ENCODE measurements at places on chromosomes 5 and 9.
A peak's percentile ranks its signal among the peaks of the same experiment; 100 is the strongest.

DNA sequence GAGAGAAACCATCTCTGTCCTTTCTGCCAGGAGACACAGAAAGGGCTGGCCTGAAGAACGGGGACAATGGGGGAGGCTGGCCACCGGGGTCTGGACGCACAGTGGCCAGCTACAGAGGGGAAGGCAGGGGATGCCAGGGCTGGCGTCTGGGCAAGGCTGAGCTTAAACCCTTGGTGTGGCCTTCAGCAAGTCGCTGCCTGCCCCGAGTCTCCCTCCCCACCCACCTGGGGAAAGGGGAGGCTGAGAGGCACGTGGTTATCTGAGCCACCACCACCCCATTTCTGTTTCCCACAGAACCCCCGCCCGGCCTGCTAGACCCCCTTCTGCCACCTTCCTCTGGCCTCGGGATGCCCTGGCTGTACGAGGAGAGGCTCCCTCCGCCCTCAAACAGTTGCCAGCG lies 115.3 kb downstream of the VAV2 start:
- no peak for DNase-seq

DNA sequence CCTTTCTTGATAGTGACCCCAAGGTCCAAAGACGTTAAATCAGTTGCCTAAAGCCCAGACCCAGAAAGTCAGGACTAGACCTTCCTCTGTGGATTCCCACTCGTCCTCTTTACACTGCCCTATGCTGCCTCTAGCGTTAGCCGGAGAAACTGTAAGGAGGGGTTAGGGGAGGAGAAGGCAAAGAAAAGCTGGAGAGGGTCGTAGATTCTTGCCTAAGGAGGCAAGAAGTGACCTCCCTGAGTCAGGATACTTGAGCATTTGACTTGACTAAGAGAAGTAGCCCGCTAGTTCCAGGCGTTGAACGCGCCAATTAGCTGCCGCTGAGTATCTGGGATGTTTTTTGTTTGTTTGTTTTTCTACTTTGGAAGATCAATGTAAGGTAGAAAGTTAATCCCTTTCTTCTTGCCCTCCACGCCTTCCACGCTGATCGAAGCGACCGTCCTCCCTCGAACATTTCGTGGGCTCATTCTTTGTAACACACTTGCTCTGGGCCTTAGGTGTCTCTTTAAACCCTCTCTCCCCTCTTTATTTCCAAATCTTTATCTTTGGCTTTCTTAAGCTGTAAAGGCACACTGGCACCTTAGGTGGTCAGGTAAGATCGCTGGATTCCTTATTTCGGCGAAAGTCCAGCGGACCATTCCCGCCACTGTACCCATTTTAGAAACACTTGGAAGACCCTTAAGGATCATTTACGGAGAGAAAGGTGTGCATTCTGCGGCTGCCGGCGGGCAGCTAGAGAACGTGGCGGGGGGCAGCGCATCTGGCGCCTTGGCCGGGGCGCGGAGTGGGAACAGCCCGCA lies 5.1 kb upstream of the RGMB start:
- DNase-seq: no peak

DNA sequence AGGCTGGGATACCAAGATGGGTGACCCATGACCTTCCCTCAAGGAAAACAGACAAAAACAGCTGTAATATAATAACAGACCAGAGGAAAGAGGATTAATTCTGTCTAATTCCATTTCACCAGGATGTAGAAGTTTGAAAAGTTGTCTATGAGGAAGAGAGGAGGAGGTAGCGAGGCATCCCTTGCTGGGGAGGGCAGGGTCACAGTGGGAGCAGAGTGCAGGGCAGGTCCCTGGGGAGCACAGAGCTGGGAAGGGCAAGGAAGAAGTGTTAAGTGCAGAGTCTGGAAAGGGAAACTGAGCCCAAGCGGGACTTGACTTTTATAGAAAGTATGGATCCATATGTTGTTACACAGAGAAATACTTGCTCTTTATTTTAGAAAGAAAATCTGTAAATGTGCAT lies 210.6 kb downstream of the CD180 start:
- DNase-seq: no peak

DNA sequence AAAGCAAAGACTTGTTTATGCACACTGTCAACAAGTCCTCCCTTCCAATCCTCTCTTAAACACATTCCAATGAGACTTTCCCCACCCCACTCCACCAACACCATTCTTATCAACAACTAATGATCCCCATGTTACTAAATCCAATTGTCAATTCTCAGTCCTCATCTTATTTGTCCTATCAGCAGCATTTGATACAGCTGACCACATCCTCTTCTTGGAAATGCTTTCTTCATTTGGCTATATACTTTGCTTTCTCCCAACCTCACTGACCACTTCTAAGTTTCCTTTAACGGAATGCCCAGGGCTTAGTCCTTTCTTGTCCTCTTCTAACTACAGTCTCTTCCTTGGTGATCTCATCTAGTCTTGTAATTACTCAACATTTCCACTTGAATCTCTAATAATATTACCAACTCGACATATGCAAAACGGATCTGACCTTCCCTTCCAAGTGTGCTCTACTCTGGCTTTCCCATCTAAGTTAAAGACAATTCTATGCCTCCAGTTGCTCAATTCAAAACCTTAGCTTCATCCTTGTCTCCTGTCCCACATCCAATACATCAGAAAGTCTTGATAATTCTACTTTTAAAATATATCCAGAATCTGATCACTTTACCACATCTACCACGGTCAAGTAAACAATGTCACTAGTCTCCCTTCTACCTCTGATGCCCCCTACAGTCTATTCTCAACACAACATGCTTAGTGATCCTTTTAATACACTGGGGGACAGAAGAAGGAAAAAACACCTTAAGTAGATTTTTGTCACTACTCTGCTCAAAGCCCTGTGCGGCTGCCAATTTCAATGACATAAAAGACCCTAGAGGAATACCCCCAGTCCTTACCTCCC lies 25.5 kb downstream of the AGTPBP1 start:
- no peak for DNase-seq

DNA sequence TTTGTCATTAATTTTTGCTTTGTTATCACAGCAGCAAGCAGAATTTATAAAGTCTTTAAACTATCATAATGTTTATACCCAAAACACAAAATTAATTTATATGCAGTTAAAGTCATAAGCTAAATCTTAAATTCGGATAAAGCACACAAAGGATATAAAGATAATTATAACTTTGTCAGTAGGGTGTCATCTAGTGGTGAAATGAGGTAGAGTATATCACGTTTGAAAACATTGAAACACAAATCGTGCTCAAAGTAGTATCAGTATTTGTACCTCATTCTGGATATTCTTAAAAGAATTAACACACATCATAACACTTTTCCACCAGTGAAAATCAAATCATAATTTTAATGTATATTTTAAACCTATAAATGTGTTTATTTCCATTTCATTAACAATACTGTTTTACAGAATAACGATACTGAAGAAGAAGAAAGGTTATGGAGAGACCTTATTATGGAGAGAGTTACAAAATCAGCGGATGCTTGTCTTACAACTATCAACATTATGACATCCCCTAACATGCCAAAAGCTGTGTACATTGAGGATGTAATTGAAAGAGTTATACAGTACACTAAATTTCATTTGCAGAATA lies 129.5 kb downstream of the NIPBL start:
- no peak for DNase-seq

DNA sequence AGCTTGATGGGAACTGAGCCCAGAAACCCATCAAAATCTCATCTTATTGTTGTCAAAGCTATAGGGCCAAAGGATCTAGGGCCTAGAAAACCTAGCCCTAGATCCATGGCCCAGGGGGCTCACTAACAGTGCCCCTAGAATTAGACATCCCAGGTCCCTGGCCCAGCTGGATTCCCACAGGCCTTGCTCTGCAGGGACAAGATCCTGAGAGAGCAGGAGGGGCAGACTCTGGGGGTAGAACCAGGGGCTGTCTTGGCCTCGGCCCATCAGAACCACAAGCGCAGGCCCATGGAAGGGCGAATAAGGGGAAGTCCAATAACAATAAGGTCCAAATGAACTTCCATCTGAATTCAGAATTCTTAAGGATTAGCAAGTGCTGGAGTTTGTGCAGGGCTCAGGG lies 69.6 kb downstream of the IL6ST start:
- DNase-seq: no peak

DNA sequence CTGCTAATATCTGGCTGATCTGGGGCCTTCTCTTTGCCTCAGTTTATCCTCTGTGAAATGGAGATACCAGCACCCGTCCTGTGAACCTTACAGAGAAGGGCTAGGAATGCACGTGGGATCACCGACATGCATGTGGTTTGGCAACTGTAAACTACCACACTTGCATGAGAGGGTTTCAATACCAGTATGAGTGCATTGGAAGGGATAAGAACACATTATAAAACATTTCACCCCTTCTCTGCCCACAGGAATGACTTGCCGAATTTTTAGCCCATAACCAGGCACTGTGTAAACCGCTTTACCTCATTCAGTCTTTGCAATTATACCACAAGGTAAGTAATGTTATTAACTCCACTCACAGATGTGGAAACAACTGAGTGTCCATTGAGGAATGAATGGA lies 8.9 kb upstream of the RAB14 start:
- DNase-seq: no peak

GRCh38 chr9:120619751-120620655 lies 40.0 kb upstream of the CDK5RAP2 start:
- peak; percentile 8 for DNase-seq

GRCh38 chr5:62421414-62421813 lies 8.9 kb downstream of the IPO11 start:
- DNase-seq: no peak

DNA sequence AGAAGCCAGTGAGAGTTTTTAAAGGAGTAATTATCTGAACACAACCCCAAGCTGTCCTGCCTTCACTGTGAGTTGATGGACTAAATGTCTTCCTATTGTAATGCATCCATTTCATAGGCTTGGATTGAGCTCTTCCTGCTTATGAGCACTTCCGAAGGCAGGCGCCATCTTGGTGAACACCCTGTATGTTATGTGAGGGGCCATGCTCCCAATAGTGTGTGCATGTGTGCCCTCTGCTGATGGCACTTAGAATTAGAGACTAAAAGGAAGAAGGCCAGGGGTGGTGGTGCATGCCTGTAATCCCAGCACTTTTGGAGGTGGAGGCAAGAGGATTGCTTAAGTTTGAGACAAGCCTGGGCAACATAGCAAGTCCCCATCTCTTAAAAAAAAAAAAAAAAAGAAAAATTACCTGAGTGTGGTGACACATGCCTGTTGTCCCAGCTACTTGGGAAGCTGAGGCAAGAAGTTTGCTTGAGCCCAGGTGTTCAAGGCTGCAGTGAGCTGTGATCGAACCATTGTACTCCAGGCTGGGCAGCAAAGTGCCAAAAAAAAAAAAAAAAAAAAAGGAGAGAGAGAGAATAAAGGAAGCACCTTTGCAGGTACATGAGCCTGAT lies 65.0 kb downstream of the C9orf152 start:
- DNase-seq: no peak

DNA sequence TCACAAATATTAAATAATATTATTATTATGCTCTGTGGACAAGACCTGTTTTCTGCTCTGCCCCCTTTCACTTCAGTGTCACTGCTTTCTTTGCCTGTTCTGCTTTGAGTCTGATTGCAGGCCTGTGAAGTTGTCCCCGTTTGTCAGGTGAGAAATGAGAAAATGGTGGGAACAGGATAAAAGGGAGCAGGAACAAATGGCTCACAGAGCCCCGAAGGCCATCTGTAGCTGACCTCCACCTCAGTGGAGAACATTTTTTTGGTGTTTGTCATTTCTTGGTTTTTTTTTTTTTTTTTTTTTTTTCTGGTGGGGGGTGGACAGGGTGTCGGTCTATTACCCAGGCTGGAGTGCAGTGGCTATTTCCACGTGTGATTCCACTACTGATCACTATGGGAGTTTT lies 13.2 kb upstream of the S100Z start:
- no peak for DNase-seq

DNA sequence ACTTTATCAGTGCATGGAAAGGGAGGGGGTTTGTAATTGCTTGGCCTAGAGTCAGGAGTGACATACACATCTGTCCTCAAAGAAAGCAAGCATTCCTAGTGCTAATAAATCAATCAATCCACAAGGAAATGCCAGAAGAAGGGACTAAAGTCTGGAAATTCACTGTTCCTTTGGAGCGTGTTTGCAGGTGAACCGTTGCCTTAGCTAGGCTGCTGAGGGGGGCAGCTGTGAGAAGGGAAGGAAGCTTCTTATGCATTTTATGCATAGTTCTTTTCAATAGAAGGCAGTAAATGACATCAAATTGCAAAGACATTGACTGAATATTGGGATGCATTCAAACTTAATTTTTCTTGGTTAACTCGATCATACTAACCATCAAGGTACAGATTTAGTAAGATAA lies 1092.5 kb upstream of the SEMA6A start:
- no peak for DNase-seq

DNA sequence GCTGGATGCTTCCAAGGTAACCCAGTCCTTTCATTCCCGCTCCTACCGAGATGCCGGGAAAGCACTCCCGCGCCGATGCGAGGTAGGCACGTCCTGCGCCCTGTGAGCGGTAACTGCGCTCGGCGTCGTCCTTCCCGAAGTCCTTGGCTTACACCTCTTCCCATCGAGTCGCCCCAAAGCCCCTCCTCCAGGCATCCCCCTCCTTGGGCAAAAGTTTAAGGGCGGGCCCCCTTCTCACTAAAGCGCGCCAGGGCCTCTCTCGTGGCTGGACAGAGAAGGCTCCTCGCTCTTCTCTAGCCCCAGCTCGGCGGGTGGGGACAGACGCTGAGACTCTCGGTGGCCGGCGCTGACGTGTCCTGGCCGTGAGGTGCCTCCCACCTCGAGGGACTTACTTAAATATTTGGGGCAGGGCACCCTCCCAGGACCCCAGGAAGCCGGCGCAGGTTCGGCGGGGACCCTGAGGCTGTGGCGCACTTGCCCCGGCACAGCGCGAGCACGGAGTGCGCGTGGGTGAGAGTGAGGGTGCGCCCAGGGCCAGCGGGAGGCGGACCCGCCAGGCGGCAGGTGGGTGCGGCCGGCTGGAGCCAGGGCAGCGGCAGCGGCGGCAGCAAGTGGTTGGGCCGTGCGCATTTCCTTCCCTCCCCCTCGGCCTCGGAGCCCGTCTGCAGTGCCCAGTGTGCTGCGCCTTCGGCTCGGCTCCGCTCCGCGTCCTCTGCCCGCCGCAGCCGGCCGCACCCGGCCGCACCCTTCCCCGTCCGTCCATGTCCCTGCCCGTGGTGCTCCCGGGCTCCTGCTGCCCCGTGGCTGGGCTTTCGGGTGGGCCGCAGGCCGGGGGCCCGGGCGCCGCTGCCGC lies at the start of gene ENTREP1:
Gene ENTREP1 (plus strand): TSS at position 667 of the 853 bp plus-strand sequence. CDS start 95 bp downstream, at position 762.
- no peak for DNase-seq

GRCh38 chr9:75200892-75201470 lies 112.7 kb downstream of the OSTF1 start:
- no peak for DNase-seq

DNA sequence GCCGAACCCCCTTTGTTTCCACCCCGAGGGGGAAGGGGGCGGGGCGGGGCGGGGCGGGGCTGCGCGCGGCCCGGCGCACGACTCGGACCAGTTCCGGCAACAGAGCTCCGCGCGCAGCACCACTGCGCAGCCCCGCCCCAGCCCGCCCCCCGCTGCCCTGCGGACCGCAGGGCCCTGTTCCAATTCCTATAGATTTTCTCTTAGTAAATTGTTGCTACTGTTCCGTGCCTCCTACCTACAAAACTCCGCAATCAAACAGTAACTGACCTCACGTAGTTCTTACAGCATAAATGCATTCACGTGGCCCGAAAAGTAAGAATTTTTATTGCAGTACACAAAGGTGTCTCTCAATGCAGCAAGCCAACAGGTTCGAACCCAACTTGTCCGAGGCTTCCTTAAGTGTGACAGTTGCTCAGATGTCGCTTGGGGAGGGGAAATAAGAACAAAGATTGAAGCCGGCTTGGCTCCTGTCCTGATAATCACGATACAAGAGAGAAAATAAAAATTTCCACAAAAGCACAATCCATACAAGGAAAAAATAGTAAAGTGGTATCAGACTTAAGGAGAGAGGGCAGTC lies 1.2 kb upstream of the RNF38 start:
- no peak for DNase-seq
